ENCODE measurements at places on chromosomes 13 and 19.

- no peak overlapping the region for H3K4me3 ChIP-seq
- H3K36me3 ChIP-seq: no peaks in the 10 kb centered on the region
- no peaks in the 10 kb centered on the region for H3K4me1 ChIP-seq
- no peak for DNase-seq
These were observed 12.2 kb upstream of the ZNF135 start for GRCh38 chr19:58046856-58047255.

DNA sequence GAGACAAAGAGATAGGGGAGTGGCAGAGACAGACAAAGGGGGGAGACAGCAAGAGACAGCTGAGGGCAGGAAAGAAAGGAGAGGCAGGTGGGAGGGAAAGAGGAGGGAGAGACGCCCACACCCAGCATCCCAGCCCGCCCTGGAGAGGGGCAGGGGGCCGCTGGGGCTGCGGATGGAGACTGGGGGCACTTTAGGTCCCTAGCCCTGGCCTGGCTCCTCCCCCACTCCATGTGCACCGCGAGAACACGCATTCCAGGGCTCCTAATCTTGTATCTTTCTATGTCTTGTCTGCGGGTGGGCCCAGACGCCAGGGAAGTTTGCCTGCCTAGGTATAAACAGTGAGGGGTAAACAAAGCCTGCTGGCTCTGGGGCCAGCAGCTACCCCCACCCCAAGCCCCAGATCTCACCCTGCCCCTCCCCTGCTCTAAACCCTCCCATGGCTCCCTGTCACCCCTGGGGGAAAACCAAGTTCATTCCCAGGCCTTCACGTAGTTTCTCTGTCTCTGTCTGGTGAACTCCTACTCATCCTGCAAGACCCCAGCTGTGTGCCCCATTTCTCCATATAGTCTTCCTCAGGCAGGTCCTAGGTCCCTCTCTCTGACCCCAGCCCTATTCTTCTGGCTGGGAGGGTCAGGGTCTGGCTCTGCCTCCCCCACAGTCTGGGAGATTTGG, 5.7 kb downstream of the TLE5 start:
- H3K27me3 ChIP-seq: no peaks in the 10 kb centered on the region
- H3K4me1 ChIP-seq: peaks cover 3% of the 10 kb centered on the region
- peaks cover 16% of the 10 kb centered on the region for H3K36me3 ChIP-seq
- no peak for DNase-seq
- H3K4me3 ChIP-seq: no peak overlapping the region

- H3K36me3 ChIP-seq: peaks cover 13% of the 10 kb centered on the region
- H3K27ac ChIP-seq: no peak overlapping the region
- DNase-seq: no peak
- H3K4me1 ChIP-seq: peaks cover 22% of the 10 kb centered on the region
- H3K4me3 ChIP-seq: no peak overlapping the region
These were observed 6.4 kb upstream of the EFNB2 start for GRCh38 chr13:106541826-106542225.

DNA sequence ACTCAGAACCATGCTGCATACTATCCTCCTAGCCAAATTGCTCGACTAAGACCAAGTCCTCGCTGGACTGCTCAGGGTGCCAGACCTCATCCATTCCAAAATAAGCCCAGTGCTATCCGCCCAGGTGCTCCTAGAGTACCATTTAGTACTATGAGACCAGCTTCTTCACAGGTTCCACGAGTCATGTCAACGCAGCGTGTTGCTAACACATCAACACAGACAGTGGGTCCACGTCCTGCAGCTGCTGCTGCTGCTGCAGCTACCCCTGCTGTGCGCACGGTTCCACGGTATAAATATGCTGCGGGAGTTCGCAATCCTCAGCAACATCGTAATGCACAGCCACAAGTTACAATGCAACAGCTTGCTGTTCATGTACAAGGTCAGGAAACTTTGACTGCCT, 1.5 kb downstream of the PABPC3 start:
- H3K27ac ChIP-seq: no peak overlapping the region
- H3K27me3 ChIP-seq: peaks cover 11% of the 10 kb centered on the region
- no peaks in the 10 kb centered on the region for H3K36me3 ChIP-seq
- H3K4me3 ChIP-seq: no peak overlapping the region
- DNase-seq: no peak
- H3K4me1 ChIP-seq: no peaks in the 10 kb centered on the region

DNA sequence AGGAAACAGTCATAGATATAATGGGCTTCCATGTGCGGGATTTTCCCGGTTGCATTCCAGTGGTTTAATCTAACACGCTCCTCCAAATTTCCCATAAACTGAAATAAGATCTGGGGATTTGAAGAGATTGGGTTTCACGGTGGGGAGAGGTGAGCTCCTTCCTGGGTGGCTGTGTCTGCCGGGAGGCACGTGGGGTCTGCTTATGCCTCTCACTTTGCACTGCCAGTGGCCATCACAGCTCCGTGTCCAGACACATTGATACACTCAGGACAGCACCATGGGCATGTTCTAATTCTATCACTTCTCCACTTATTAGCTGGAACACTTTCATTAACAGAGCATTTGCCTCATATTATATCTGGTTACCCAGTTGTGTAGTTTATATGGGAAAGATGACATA, 73.4 kb downstream of the SOX1 start:
- no peaks in the 10 kb centered on the region for H3K4me1 ChIP-seq
- H3K4me3 ChIP-seq: no peak overlapping the region
- DNase-seq: no peak

DNA sequence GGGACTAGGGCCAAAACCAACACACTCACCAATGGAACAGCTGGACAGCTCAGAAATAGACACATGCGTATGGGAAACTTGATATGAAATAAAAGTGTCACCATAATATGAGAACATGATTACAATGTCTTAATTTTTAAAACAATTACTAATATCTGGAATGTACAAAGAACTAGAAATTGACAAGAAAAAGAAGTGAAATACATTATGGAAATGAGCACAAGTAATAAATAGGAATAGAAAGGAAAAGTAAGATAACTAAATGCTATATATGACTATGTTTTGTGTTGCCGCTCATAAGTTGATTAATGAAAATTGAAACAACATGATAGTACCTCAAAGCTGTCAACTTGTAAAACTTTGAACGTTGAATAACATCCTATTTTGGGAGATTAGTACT, 801.1 kb downstream of the SLITRK5 start:
- H3K27ac ChIP-seq: no peak overlapping the region
- H3K4me3 ChIP-seq: no peak overlapping the region
- H3K27me3 ChIP-seq: no peaks in the 10 kb centered on the region
- no peaks in the 10 kb centered on the region for H3K4me1 ChIP-seq
- DNase-seq: no peak

DNA sequence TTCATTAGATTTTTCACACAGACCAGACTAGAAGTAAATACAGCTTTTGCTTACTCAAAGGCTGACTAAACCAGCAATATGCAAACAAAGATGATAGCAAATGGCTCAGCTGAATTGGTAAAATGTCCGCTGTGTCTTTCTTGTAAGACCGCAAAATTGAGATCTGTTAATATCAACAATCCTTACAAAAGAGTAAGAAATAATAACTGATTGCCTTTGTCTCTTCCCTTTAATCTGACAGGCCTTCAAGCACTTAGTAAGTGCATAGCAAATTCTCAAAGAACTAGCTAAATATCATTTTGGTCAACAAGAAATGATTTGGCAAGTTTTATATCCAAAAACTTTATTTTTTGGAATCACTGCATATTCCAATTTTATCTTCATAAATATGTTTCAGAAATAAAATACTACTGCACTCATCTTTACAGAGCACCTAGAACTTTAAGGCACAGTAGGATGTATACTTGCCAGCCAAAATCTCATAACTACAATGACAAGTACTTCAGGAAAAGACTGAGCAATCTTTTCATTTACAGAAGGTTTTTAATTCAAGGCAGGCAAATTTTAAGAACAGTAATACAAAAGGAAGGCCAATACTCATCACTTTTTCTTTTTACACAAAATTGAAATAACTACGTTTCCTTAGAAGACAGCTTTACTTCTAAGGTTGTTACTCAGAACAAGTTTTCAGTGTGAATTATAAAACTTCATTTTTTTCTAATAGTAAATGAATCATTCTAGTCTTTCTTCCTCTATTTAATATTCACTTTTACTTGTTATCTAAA, 1.1 kb downstream of the ELF1 start:
- H3K36me3 ChIP-seq: no peaks in the 10 kb centered on the region
- DNase-seq: peak; percentile 17
- H3K27ac ChIP-seq: no peak overlapping the region
- no peaks in the 10 kb centered on the region for H3K27me3 ChIP-seq
- peaks cover 3% of the 10 kb centered on the region for H3K4me1 ChIP-seq

- no peaks in the 10 kb centered on the region for H3K36me3 ChIP-seq
- DNase-seq: no peak
- no peak overlapping the region for H3K4me3 ChIP-seq
- no peaks in the 10 kb centered on the region for H3K27me3 ChIP-seq
- no peak overlapping the region for H3K27ac ChIP-seq
These were observed 1080.9 kb downstream of the SLITRK5 start for GRCh38 chr13:88752041-88752440.

GRCh38 chr13:24234200-24234915, 73.8 kb downstream of the SPATA13 start:
- no peaks in the 10 kb centered on the region for H3K27me3 ChIP-seq
- peaks cover 5% of the 10 kb centered on the region for H3K4me1 ChIP-seq
- no peak overlapping the region for H3K27ac ChIP-seq
- DNase-seq: no peak
- H3K36me3 ChIP-seq: no peaks in the 10 kb centered on the region

GRCh38 chr13:83819156-83819555, 63.1 kb downstream of the SLITRK1 start:
- H3K4me3 ChIP-seq: no peak overlapping the region
- H3K27me3 ChIP-seq: no peaks in the 10 kb centered on the region
- DNase-seq: no peak
- H3K27ac ChIP-seq: no peak overlapping the region
- H3K36me3 ChIP-seq: no peaks in the 10 kb centered on the region

DNA sequence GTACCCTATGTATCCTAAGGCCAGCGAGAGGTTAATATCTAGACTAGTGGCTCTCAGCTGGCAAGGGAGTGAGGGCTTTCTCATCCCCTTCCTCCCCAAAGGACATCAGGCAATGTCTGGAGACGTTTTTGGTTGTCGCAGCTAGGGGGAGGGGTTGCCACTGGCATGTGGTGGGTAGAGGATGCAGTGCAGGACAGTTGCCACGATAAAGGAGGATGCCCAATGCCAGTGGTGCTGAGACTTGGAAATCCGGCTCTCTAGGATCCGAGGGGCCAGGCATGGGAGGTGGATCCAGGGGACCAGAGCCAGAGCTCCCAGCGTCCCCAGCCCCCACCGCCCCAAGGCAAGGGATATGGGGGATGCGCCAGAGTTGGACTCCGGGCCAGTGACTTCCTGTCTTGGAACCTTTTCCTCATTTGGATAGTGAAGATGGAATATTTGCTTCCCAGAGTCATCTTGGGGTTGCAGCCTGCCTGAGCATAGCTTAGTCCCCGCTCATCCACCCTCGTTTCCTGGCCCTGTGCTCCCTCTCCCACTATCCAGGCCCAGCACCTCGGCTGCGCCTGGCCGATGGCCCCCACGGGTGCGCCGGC, 4.9 kb downstream of the SSC5D start:
- DNase-seq: no peak
- H3K27me3 ChIP-seq: no peaks in the 10 kb centered on the region
- peaks cover 3% of the 10 kb centered on the region for H3K4me1 ChIP-seq
- H3K36me3 ChIP-seq: no peaks in the 10 kb centered on the region
- H3K4me3 ChIP-seq: no peak overlapping the region
- H3K27ac ChIP-seq: no peak overlapping the region

- peaks cover 18% of the 10 kb centered on the region for H3K4me1 ChIP-seq
- no peak for DNase-seq
- H3K4me3 ChIP-seq: no peak overlapping the region
- no peak overlapping the region for H3K27ac ChIP-seq
- no peaks in the 10 kb centered on the region for H3K36me3 ChIP-seq
These were observed 233.5 kb upstream of the SERP2 start for GRCh38 chr13:44140146-44140545.

DNA sequence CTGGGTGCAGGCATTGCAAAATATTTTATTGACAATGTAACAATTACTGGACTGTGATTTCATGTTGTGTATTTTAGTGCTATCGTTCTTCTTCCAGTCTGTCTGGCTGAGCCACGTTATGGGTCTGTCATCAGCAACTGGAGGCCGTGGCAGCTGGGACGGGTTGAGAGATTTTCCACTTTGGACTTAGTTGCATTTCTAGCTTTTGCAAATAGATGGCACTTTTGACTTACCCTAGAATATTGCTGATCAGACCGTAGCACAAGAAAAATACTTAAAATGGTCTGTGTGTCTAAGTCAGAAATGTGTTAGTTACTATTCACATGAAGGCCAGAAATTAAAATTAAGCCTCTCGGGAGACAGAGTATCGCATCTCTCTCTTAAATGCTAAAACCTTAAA, 211.1 kb downstream of the TEX29 start:
- no peaks in the 10 kb centered on the region for H3K4me1 ChIP-seq

DNA sequence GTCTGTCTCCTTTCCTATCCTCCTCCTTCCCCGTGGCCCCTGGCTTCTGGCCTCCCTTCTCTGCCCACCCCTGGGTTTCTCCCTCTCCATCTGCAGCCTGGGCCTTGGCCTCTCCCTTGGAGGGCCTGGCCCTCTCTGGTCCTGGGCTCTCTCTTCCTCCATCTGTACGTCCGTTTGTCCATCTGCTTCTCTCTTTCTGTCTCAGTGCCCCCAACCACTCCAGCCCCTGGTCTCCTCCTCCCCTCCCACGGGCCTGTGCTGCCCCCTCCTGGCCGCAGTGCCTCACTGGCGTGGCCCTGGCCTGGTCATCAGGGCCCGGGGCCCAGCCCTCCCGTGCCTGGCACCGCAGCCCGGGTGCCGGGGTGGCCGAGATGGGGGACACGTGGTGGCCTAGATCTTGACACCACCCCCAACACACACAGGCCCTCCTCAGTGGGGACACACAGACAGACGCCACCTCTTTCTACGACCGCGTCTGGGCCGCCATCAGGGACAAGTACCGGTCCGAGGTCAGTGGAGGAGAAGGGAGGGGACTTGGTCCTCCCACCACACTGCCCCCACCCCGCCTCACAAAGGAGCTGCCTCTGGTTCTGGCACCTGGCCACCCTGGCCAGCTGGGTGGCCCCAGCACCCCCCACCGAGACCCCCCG, 11.3 kb downstream of the PRKCSH start:
- H3K4me3 ChIP-seq: no peak overlapping the region
- H3K4me1 ChIP-seq: no peaks in the 10 kb centered on the region
- H3K27ac ChIP-seq: no peak overlapping the region
- peaks cover 34% of the 10 kb centered on the region for H3K36me3 ChIP-seq

DNA sequence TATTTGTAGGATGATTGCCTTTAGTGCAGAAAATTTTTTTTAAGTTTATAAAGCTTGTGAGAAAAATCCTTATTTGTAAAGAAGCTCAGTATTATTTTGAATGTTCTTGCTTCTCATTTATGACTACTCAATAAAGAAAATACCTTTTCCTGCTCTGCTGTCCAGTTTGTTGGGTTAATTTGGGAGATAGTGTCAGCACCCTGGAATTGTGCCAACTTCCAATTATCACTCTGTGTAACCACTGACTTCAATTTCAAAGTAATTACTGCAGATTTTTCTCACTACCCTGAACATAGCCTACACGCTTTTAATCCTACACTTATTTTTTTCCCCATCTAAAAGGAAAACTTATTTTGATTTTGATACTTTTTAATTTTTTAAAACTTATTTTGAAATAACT, 93.1 kb downstream of the GGACT start:
- no peak overlapping the region for H3K27ac ChIP-seq
- H3K27me3 ChIP-seq: no peaks in the 10 kb centered on the region
- no peaks in the 10 kb centered on the region for H3K36me3 ChIP-seq
- no peak overlapping the region for H3K4me3 ChIP-seq

- no peak overlapping the region for H3K27ac ChIP-seq
- no peaks in the 10 kb centered on the region for H3K4me1 ChIP-seq
- H3K36me3 ChIP-seq: no peaks in the 10 kb centered on the region
- H3K27me3 ChIP-seq: no peaks in the 10 kb centered on the region
- no peak for DNase-seq
These were observed 129.8 kb upstream of the UQCRFS1 start for GRCh38 chr19:29342721-29343120.

Measured in endothelial cell of umbilical vein (primary cell).